ENCODE measurements at places on chromosomes 1 and 21.

DNA sequence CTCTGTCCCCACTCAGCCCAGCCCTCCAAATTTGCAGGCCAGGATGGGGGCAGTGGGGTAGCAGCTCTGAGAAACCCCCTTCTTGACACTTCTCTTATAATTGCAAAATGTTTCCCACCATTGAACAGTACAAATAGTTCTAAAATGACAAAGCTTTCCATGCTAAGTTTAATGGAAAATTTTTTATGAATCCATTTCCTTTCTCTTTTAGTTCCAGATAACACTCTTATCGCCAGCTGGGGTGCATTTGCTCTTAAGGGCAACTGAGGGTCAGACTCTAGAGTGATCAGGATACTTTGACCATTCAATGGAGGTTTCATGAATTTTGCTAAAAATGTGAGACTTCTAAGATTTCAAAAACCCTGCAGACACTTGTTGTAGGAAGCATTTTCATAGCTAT is 29.9 kb downstream of the PIK3C2B start:
- no peak for DNase-seq

GRCh38 chr1:151012684-151013471 is 4.6 kb downstream of the PRUNE1 start:
- DNase-seq, result no peak

GRCh38 chr1:159828176-159828575 is 1.5 kb downstream of the SLAMF8 start:
- DNase-seq, result no peak

DNA sequence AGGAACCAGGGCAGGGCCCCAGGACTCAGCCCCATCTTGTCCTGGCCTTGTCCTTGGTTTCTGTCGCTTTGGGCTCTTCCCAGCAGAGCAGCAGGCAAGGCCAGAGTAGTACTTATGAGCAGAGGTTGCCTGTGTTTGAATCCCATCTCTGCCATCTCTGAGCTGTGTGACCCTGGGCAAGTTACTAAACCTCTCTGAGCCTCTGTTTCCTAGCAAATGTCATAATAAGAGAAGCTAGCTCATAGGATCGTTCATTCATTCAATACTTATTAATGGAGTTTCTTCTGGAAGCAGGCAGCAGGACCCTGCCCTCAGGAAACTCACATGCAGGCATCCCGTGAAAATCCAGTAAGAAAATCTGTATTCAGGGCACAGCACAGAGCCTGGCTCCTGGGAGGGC is 84.3 kb downstream of the FBXO2 start:
- DNase-seq, result no peak

DNA sequence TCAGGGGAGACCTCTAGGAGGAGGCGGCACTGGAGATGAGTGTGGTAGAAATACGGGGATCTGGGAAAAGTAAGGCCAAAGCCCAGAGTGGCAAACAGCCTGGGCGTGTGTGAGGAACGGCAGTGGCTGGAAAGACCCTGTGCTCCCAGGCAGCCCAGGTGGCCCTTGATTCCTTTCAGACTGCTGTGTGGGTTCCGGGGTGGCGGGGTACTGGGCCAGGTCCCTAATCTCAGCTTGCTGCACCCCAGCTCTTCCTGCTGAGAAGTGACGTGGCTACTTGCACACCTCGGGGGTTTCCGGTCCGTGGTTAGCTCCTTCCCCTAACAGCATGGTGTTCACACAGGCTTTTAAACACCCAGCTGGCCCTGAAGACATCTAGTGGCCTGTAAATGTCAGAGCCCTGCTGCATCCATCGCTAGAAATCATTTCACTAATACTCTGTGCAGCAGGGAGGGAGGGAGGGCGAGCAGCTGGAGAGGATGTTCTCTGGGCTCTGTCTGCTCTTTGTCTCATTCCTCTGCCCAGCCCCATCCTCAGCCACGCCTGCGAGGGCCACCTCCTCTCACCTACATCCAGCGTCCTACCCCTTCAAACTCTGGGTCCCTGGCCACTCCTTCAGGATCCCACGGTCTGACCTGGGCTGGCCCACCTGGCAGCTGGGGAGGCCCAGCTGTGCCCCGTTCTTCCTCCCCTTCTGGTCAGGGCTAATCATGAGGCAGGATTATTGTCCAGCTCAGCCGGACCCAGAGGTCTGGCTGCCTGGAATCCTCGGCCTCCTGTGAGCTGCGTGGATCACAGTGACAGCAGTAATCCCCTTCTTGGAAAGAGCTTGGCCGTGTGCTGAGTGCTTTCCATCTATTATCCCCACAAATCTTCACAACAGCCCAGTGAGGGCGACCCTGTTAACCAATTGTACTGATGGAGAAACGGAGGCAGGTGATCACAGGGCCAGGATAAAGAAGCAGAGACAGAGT is 7.2 kb downstream of the ZDHHC18 start:
- peak; percentile 91 for DNase-seq

GRCh38 chr1:96695954-96696353 is 25.6 kb upstream of the PTBP2 start:
- no peak for DNase-seq

- no peak for DNase-seq
Observed at GRCh38 chr1:92404661-92405060, 82.1 kb downstream of the GFI1 start.

DNA sequence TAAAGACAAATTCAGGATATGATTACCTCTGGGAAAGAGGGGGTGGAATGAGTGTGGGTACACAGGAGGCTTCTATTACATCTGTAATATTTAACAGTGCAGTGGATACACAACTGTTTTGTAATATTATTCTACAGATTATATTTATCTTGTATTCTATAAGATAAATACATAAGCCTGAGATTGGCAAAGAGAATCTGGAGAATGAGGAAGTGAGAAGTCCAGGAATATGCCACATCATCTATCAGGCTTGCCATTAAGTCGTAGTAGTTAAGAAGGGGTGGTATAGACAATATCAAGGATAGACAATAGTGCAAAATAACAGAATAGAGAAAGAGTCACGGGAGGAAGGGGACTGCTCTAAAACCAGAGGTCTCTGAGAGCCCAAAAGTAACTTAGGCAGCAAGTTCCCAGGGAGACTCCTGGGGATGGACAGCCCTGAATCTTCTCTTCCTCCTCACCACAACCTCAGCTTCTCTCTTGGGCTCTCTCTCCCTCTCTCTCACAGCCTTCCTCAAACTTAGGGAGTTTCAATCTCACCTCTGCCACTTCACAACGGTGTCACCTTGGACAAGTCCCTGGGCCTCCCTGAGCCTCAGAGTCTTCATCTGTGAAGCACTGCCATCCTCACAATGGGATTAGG is 14.0 kb upstream of the PTAFR start:
- DNase-seq, result no peak

- no peak for DNase-seq
Observed at GRCh38 chr1:206116873-206117150, 376 bp downstream of the AVPR1B start.

DNA sequence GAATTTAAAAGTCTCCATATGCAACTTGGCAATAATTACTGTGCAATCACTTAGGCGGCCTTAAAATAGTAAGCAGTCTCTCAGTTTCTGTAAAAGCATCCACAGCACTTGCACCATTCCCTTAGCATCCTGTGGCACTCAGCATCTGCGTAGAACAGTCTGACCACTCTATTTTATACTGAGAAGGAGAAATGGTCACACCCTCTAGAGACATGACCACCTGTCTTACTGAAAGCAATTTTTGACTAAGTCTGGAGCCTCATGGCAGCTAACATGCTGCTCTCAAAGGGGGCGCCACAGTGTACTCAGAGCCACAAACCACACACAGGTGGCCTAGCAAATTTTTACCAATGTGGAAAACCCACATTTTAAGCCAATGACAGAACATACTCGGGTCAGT is 62.0 kb downstream of the KCNK1 start:
- no peak for DNase-seq

DNA sequence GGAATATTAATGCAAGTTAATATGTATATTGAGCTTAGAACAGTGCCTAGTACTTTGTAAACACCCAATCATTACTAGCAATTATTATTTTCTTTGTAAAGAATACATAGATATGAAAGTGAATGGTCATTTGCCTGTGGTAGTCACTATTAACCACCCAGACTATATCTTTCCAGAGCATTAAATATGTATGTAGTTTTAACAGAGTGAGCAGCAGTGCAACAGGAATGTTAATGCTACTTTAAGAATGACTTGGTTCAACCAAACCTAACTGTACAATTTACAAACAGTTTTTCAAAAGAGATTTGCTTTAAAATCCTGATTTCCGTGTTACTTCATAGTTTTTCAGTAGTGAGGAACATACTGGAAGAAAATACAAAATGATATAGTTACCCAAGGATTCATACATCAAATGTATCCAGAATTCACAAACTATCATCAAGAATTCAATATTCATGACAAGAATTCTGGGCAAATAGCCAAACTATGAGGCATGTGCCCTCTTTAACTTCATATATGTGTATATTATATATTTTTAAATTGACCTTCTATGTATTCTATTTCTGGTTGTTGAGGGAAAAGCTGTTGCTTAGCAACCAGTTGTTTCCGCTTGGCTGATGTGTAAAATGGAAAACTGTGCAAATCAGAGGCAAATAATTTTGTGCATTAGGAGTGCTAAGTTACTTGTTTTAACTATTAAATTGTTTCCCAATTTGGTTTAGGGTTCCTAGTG is 34.9 kb upstream of the IVNS1ABP start:
- no peak for DNase-seq

DNA sequence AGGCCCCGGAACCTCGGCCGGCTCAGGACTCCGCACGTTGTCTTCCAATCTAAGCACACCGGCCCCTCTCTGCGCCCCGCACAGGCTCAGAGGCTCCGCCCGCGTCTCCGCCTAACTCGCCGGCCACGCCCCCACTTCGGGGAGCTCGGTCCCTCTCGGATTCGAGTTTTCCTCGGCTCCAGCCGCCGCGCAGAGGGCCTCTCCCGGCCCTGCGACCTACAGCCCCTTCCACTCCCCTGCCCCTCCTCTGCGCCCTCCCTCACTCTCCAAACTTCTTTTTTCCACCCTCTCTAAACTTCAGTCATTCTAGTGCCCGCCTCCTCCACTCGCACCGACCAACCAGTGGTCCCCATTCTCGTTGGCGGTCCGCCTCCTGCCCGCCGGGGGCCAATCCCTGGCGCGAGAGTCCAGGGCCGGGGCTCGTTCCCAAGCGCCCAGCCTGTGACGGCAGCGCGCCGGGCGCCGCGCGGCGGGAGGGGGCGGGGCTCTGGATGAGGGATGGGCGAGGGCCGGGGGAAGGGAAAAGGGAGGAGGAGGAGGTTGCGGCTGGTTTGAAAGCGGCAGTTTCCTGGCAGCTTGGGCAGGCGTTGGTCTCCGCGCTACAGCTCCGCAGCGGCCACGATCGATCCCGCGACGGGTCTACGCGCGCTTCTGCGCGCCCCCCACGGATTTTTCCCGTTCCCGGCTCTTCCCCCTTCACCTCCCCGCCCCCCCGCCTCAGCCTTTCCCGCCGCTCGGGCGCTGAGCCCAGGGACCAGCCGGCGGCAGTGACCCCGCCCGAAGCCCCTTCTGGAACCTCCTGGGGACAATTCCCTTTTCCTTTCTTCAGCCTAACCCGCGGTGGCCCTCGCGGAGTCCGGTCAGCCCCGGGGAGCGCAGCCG is at the start of gene MAGI3:
Gene MAGI3 (plus strand): TSS at position 563 of the 882 bp plus-strand sequence. CDS start 519 bp downstream, outside the sequence.
- DNase-seq, result peak; percentile 94

GRCh38 chr1:203089651-203090045 is 3.8 kb upstream of the MYOG start:
- no peak for DNase-seq

- no peak for DNase-seq
Observed at GRCh38 chr1:25456502-25456901, 25.8 kb downstream of the MACO1 start.

GRCh38 chr1:52917156-52917555 is 4.4 kb downstream of the ECHDC2 start:
- DNase-seq, result no peak

- no peak for DNase-seq
Observed at GRCh38 chr1:230156536-230156935, 89.5 kb downstream of the GALNT2 start.

- DNase-seq, result no peak
Observed at GRCh38 chr1:172421974-172422604, 1.6 kb downstream of the C1orf105 start.

DNA sequence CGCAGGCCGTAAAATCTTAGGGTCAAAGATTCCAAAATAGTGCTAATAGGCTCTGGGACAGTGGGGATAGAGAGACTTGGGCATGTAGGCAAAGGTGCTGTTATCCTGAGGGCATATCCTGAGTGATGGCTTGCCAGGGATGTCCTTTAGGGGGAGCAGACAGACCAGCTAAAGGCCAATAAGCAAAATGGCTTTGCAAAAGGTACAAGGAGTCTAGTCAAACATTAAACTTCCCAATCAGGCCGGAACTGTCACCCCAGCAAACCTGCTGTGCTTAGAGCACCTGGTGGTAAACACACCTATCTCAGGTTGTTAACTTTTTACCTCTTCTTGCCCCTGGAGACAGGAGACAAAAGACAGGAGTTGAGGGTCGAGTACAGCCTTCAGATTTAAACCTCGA is 49.1 kb downstream of the TRABD2B start:
- DNase-seq, result no peak

DNA sequence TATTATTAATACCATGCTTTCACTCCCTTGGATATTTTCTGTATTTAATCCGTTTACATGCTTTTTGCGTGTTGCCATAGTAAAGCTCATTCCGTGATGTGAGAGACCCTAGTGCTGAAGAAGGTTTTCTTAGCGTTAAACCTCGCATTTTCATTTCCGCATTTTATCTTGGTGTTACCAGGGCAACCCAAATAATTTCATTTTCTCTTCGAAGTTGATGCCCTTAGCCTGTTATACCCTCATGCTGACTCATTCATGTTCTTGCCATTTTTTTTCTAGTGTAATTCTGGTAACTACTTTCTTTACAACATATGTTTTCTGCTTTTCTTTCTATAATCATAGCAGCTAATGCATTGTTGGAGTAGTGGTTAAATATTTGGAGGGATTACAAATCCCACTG is 37.2 kb downstream of the LRRC8C start:
- peak; percentile 84 for DNase-seq

DNA sequence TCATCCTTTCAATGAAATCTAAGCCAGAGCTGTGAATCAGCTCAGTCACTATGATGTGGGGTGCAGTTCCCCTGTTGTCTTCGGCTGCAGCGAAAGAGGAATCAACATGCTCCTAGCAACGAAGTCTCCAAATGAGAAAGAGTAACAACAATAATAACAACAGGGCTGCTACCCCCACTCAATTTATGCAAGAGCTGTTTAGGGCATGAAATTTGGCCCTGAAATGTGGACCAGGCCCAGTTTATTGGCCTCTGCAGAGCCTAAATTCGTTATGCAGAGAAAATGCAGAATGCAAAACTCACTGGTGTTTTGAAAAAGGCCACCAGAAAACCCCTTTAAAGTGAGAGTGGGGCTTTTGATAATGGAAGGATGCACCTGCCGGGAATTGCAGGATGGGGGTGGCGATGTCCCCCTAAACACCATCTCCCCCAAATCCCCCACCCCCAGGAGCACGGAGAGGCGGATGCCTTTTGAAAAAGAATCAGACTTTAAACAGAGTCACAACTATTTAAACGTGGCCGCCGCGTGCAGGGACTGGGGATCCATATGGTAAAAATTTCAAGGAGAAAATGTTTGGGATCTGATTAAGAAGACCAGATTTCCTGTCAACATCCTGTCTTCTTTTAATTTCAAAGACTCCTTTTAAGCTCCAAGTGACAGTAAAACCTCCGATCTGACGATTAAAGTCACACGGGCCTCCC is 1.9 kb downstream of the RUNX3 start:
- peak; percentile 46 for DNase-seq
